ENCODE measurements at places on chromosomes 1 and 21. TPM values are rescaled to one million over a fixed set of nuclear protein-coding genes. Genes with fewer than 3 reads are reported as not detected.

GRCh38 chr1:14682941-14683621 is 84.6 kb downstream of the KAZN start:
- H3K4me3 ChIP-seq, result no peak overlapping the region
- DNase-seq, result no peak
- no peaks in the 10 kb centered on the region for H3K4me1 ChIP-seq
- H3K27ac ChIP-seq, result no peak overlapping the region

DNA sequence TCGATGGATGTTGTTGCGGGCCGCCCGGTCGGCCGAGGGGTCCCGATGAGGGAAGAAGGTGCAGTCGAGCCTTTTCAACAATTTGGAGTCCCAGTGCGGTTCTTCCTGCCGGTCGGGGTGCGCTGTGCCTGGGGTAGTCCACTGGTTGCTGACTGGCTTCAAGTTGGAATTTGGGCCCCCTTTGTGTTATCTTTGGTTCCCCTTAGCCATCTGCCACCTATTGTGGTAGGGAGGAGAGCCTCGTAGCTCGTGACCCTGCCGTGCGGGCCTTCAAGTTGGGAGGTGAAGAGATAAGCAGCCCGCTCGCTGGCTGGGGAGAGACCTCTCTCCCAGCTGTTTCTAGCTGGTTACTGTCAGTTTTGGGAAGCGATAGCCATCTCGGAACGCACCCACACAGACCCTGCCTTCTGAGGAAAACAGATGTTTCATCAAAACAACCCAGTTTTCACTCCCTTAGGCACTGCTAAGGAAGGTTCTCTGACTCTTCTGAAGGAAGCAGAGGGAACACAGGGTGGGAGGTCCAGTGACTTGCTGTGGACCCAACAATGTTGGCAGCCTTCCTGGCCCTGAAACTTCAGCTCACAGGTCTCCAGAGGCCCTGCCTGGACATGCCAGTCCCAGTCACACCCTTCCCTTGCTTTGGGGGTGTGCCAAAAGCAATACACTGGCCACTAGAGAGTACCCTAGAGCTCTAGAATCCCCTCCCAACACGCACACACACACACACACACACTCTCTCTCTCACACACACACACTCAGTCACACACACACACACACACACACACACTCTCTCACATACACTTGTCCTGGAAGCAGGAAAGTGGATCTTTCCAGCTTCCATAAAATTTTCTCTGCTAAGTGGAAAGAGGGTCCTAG is 1.0 kb downstream of the BTG2 start:
- H3K36me3 ChIP-seq, result peaks cover 38% of the 10 kb centered on the region
- peak; percentile 87 for DNase-seq
- peak overlapping the region; percentile 96 for H3K4me3 ChIP-seq
- no peaks in the 10 kb centered on the region for H3K27me3 ChIP-seq
- peaks cover 13% of the 10 kb centered on the region for H3K4me1 ChIP-seq

DNA sequence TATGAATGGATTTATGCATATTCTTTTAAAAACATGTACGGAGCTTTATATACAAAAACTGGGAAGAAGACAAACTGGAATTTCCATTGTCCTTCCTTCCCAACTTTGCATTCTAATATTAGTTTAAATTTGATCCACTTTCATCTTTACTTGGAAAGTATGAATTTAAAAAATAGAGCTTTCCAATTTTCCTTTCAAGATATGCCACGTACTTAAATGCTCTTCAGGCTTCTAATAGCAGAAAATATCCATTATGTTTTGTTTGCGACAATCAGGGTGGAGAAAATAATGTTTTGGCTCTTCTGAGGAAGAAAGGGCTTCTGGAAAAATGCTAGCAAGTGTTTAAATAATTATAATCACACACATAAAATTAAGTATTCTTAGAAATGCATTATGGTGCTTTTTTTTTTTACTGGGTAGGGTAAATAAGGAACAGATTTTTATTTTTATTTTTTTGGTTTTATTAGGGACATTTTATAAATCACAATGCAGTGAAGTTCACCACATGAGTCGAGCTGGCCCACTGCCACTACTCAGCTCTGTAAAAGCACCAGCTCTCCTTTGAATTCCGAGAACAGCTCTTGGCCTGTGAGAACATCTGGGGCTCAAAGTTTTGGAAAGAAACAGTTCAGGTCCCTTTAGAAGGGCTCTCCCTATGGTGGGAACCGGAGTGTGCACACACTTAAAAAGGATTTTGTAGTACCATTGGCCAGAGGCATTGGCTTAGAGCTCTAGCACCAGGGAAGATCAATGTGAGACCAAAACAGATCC is 287.4 kb upstream of the LYPLAL1 start:
- H3K27me3 ChIP-seq, result no peaks in the 10 kb centered on the region
- no peak overlapping the region for H3K27ac ChIP-seq
- no peaks in the 10 kb centered on the region for H3K36me3 ChIP-seq
- peak; percentile 23 for DNase-seq

The KRTAP19-2 gene
- not detected for total RNA-seq

- peaks cover 1% of the 10 kb centered on the region for H3K27me3 ChIP-seq
- no peak overlapping the region for H3K4me3 ChIP-seq
- H3K36me3 ChIP-seq, result no peaks in the 10 kb centered on the region
These were observed 59.1 kb downstream of the SIK1 start for GRCh38 chr21:43367859-43368258.

DNA sequence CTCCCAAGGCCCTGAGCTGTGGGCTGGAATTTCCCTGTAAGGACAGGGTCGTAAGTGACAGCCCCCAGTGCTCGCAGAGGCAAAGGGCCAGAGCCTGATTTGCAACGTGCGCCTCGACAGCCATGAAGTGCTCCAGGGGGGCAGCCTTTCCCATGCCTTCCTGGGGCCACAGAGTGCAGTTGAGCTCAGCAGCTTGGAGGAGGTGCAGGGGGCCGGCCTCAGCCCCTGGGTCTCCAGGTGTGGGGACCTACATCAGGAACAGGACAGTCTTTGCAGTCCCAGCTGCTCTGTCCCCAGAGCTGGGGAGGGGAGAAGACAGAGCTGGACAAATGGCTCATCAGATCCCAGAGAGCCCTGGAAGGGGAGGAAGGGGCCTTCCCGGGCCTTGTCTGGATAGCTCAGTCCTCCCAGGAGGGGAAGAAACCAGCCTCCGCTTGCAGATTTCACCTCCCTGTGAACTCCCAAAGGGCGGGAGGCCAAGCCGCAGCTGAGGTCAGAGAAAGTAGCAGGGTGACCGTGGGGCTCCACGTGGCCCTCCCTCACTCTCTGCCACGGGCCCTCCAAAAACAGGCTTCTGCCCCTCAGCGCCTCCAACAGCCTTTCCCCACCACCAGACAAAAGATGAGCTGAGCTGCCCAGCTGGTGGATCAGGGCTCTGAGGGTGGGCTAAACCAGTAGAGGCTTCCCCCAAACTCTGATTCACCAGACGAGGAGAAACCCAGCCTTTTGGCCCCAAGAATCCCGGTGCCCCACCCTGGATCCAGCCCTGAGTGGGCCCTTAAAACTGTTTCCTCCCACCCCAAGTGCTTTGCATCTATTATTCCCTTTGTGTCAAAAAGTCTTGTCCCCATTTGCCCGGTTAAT is 76.5 kb downstream of the DHRS3 start:
- no peaks in the 10 kb centered on the region for H3K36me3 ChIP-seq
- DNase-seq, result no peak
- H3K4me1 ChIP-seq, result peaks cover 7% of the 10 kb centered on the region
- H3K27ac ChIP-seq, result peak overlapping the region; percentile 15
- H3K27me3 ChIP-seq, result no peaks in the 10 kb centered on the region
- no peak overlapping the region for H3K4me3 ChIP-seq

The NBPF6 gene
- not detected for total RNA-seq

The AMY1B gene
- total RNA-seq, result 5.2 TPM
